ENCODE measurements at places on chromosomes 2 and 18.

- DNase-seq: no peak
These were observed 46.5 kb downstream of the PLEK start for GRCh38 chr2:68411397-68412126.

- DNase-seq: no peak
These were observed 66.6 kb upstream of the HDAC4 start for GRCh38 chr2:239467281-239467955.

DNA sequence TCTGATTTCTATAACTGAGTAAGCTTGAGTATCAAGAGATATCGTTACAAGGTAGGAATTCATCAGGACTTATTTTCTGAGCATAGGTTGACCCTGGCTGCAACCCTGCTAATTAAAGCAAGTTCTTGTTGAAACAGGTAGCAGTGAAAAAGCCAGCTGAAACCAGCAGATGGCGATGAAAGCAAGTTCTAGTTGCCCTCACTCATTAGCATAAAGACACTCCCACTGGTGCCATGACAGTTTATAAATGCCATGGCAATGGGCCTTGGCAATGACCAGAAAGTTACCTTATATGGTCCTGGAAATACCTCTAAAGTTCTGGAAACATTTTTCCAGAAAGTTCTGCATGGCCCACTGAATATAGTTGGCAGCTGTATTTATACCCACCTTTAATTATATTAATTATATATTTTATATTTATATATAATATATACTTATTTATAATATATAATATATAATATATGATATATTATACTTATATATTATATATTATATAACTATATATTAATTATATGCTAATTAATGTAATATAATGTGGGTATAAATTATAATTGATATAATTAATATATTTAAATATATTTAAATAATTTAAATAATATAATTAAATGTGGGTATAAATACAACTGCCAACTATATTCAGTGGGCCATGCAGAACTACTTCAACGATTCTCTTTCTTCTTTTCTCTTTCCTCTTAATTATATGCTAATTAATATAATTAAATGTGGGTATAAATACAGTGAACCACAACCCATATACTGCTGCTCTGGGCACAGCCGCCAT is 188.0 kb downstream of the CDH7 start:
- DNase-seq: no peak

DNA sequence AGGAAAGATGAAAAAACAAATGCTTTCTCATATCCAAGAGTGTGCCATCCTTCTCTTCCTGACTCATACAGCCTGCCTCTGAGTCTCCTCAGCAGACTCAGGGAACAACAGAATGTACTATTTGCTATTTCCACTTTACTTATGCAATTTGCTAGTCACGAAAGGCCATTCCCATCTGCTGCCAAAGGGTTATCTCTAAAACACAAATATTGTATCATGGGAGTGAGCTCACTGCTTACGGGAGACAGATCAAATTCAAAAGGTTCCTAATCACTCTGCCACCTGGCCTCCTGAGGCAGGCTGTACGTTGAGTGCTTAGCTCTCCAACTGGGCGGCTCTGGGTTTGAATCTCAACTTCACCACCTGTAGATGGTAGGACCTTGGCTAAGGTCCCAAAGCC is 92.0 kb downstream of the GAREM1 start:
- no peak for DNase-seq

DNA sequence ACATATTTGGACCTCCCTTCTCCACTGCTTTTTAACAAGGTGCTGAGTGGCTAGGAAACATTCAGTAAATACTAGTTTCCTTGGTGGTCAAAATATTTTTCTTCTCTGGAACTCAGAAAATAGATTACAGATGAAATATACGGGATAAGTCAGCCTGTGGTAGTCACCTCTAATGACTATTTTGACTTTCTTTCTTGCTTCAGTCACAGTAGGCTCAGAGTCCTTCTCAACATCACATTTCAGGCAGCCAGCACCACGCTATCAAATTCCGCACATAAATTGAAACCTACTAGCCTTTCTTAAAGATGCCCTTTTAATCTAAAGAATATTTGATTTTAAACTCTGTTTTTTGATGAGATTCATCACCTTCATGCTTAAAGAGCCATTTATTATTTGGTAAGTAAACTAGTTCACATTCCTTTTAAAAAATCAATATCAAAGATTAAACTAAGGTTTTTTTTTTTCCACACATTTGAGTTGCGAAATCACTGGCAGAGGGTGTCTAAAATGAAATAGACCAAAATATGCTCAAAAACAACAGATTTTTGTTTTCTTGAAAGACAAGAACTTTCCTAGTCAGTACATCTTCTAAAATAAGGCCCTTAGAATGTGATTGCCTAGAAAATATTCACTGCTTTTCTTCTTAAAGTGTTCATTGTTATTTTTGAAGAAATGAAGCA is 181.5 kb downstream of the NRXN1 start:
- no peak for DNase-seq

- no peak for DNase-seq
These were observed 20.5 kb downstream of the NR4A2 start for GRCh38 chr2:156311976-156312375.

DNA sequence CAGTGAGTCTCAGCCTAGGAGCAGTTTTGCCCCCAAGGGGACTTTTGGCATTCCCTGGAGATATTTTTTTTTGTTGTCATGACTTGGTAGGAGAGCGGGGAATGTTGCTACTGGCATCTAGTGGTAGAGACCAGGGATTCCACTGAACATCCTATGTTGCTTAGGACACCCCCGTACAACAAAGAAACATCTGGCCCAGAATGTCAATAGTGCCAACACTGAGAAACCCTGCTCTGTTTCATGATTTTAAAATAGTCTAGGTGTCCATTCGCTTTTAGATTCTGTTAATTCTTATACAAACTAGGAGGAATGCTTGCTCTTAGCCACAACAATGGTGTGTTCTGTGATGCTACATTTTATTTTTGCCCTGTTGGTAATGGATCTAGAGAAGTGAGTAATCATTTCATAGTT is 225.8 kb upstream of the SIX3 start:
- DNase-seq: no peak

GRCh38 chr2:228094377-228094921 is 87.0 kb downstream of the SPHKAP start:
- DNase-seq: no peak

DNA sequence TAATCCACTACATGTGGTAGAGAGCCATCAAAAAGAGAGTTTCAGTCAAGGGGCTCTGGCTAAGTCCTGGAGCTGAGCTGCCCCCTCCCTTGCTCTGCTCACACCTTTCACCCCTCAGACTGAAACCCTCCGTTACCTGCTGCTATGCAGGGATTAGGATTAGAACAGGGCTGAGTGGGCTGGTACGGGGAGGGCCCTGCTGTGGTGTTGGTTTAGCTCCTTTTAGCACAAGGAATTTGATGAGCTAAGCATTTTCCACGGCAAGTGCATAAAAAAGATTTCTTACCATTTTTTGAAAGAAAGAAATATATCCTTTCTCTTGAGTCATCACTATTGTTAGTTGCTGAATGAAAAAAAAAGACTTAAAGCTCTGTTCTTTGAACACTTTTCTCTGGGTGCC is 46.3 kb downstream of the TCF7L1 start:
- DNase-seq: no peak

DNA sequence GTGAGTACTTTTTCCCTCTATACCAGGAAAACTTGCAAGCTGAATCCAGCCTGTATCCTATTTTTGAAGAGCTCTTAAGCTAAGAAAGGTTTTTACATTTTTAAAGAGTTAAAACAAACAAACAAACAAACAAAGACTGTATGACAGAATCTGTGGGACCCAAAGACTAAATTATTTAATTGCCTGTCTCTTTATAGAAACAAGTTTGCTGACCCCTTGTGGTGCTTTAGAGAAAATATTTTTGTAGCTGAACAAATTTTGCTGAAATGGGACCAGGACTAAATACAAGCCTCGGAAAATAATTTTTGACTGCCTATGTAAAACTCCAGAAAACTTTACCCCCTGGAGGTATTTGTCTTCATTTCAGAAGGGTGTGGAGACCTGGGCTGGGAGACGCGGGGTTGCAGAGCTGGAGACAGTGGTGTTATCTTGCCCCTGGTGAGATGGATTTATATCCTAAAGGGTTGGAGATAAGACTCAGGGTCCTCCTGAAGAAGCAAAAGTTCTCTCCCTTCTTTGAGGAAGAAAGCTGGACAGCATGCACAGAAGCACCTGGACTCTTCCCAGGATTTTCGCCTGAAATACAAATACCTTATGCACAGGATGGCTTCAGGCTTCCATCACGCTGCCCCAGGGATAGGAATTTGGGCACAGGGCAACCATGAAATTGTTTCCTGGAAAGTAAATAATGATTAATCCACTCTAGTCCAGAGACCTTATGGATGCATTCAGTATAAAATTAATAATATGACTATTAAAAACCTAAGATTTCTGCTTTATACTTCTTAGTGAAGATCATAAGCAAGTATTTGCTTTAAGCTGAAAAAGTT is 54.3 kb downstream of the TMX3 start:
- no peak for DNase-seq

GRCh38 chr18:72742002-72742401 is 125.8 kb downstream of the NETO1 start:
- no peak for DNase-seq

DNA sequence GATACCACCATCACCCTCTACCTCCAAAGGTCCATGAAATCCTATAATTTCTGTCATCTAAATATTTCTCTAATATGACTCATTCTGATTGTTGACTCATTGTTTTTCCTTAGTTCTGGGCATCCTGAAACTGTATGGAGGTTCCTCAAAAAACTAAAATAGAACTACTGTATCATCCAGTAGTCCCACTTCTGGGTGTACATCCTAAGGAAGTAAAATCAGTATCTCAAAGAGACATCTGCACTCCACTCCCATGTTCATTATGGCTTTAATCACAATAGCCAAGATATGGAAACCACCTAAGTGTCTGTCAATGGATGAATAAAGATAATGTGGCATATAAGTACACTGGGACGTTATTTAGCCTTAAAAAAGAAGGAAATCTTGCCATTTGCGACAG is 125.8 kb upstream of the MYO3B start:
- no peak for DNase-seq

DNA sequence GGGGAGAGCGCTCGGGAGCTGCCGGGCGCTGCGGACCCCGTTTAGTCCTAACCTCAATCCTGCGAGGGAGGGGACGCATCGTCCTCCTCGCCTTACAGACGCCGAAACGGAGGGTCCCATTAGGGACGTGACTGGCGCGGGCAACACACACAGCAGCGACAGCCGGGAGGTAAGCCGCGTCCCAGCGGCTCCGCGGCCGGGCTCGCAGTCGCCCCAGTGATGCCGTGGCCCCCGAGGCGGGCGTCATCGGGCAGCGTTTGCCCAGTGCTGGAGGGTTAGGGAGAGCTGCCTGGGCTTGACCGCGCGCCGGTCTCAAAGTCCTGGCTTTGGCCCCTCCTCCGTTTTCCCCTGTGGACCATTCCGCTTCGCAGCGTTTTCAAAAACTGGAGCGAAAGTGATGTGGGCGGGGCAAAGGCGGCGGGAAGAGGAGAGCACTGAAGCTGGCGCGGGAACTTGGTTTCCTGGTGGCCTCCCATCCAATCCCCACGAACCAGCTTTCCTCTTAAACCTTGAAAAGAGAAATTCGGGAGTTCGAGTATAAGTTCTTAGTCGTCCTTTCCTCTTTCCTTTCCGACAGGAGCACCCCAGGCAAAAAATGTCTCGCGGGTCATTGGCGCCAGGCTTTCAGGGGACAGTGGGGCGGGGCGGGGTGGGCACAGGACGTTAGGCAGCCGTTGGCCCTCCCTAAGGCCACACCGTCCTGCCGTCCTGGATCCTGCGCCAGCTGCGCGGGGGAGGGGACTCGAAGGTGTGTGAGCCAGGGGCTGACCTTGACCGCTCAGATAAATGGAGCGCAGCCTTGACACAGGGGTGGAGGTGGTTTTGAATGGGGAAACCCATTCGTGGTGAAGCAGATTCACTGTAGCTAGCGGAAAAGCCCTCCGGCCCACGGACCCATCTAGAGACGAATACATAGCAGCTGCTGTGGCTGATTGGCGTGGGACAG is 821 bp downstream of the TYMS start:
- no peak for DNase-seq

DNA sequence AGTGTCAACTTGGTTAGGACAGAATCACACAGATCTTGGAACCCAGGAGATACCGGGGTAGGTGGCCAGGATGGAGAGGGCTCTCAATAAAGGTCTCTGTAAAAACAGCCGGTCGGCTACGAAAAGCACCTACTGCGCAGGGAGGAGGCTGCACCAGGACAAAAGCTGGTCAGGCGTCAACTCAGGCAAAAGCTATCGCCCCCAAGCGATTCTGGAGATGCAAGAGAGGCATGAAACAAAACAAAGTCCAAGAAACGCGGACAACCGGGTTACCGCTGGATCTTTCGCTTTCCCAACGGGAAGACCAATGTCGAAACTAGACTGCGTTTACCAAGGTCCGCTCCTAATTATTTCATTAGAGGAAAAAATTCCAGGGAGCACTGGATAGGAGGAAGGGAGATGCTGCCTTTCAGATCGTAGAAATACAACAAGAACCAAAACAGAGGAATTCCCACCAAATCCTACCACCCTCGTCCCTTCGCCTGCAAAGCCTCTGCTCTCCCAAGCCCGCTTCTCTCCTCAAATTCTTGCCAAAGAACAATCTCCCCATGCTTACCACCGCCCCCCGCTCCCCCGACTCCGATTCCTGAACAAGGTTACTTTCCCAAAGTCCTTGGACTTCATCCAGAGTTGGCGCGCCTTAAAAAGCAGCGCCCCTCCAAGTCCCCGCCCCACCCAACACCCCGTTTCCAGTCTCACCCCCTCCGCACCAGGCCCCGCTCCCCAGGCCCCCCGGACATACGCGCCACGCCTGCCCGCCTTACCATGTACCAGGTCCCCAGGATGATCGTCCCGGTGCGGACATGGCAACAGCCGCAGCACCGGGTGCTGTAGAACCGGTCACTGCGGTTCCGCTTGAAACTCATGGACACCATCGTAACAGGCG is 539 bp downstream of the LAPTM4A start:
- no peak for DNase-seq

DNA sequence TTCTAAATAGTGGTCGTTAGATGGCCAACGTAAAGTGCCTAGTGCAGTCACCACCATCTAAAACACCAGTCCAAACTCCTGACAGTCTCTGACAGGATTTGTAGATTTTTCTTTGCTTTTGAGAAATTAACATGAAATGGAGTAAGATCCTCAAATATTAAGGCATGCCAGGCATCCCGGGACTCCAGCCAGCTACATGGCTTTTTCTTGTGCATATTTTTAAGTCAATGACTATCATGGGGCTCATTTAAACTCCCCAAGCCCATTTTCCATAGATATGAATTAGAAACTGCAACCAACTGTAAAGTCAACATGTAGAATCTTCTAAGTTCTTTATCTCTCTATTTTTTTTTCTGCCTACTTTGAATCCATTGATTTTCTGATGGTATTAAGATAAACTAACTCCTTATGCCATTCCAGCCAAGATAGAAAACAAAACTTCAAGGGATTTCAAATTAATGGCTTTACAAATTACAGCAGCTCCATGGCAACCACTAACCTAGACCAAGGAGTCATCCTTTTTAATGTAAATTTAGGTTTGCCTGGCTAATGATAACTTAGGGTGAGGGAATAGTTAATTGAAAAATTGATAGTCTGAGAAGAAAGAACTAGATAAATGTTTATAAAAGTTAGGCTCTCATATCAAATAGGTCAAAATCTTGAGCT is 764.1 kb upstream of the NXPH2 start:
- no peak for DNase-seq
